ENCODE measurements at places on chromosomes 12 and 14.
A peak's percentile ranks its signal among the peaks of the same experiment; 100 is the strongest.

DNA sequence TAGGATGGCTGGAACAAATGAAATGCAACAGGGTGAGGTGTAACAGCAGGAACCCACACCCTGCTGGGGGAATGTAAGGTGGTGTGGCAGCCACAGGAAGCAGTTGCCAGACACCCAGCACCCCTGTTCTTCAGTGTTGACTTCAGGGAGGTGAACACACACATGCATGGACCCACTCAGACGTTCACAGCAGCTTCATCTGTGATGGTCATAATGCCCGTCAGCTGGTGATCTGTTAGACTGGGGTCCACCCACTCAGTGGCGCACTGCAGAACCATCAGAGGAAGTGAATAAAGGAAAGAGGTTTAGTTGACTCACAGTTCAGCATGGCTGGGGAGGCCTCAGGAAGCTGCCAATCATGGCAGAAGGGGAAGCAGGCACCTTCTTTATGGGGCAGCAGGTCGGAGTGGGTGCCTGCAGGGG is 22.7 kb upstream of the TEX22 start:
- DNase-seq, result no peak

- no peak for DNase-seq
Measured at GRCh38 chr12:51005671-51006070, 20.5 kb downstream of the SLC11A2 start.

DNA sequence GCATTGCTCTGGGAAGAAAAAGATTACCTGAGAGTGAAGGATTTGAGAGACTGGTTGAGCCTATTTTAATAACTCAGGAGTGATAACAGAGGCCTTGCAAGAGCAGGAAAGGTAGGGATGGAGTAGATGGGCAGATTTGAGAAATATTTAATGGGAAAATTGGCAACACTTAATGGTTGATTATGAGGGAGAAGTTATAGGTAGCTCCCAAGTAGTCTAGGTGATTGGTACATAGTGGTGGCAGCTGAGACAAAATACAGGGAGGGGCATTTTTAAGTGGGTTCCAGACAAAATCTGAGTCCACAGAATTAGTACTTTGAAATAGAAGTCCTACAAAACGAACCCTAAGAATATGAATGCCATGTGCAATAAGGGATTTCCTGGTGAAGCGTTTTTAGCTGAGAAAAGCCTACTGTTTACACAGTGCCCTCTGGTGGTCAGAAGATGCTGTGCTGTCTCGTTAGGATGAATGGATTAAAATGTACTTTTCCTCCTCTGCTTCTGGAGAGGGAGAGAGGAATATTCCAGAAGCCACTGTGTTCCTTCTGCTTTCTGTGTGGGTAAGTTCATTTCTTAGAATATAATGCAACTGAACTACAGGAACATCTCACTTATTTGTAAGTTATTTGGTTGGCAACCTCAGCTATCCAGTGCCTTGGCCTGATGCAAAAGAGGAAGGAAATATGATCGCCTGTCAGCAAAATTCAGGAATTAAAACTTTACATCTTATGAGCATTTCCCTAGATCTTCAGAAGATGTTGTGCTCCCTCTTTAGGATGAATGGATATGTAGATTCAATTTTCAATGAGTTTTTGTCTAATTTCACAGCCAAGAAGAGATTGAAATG is 6.5 kb downstream of the ZBTB1 start:
- DNase-seq, result peak; percentile 52

DNA sequence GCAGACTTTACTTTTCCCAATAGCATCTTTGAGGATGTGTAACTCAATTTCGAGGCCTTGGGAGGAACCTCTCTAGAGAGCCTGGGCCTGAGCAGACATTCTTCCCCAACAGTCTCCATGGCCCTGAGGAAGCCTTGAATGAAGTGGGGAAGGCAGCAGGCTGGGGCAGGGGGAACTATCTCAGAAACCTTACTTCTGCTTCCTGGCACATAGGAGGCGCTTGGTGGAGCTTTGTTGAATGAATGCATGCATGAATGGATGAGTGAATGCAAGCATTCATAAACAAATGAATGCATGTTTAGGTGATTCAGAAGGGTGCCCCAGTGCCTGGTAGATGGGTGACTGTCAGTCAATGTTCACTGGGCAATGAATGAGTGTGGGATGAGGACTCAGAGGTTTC is 58.3 kb downstream of the GALNT16 start:
- DNase-seq, result no peak

- no peak for DNase-seq
Measured at GRCh38 chr12:92486443-92487137, 216.2 kb upstream of the PLEKHG7 start.

GRCh38 chr12:80261403-80261802 is 162.1 kb downstream of the OTOGL start:
- no peak for DNase-seq

DNA sequence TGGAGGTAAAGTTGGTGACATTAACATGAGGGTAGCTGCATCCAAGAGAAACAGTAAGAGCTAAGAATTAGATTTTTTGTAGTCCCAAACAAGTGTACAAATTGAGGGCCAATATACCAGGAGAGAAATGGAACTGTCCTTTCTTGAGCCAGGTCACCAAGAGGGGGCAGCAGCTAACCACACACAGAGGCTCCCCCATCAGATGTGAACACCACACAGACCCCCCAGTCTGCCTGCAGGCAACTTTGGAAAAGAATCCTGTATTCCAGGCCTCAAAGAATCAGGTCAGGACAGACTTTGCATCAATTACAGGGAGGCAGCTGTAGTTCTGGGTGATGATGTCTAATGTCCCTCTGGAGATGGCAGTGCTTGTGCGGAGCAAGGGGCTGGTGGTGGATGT is 77.9 kb downstream of the SPTB start:
- no peak for DNase-seq

GRCh38 chr14:96126783-96127271 is 77.8 kb upstream of the BDKRB2 start:
- DNase-seq, result no peak

GRCh38 chr12:53706080-53706479 is 21.2 kb downstream of the CALCOCO1 start:
- DNase-seq, result no peak

DNA sequence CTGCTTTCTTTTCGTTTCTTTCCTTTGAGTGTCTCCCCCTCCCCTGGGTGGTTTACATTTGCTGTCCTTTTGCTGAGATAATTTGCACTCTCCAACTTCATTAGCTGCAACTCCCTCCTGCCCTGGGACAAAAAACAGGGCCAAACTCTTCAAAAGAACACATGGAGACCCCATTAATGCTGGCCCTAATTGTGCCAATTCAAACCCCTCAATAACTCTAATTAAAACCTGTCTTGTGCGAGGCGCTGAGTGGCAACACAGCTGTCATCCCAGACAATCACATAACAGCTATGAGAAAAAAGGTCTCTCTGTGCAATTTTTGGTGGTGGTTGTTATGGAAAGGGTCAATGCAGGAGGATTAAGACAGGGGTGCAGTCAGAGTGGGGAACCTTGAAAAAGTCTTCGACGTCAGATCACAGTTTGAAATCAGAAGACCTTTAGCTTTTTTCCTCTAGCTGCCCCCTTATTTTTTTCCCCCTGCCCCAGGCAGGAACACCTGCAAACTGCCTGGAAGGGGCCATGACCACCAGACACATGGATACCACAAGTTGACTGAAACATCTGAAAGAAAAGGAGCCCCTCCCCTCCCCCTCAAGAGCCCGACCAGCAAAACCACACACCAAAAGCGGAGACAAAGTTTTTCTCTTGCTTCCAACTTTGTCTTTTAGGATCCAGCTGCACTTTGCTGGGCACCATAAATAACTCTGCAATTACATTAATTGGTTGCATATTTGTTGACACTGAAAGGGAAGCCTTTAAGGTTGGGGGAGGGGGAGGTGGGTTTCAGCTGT is 26.5 kb upstream of the SMOC1 start:
- DNase-seq, result no peak

- no peak for DNase-seq
Measured at GRCh38 chr12:131090274-131091210, 136.8 kb downstream of the ADGRD1 start.

DNA sequence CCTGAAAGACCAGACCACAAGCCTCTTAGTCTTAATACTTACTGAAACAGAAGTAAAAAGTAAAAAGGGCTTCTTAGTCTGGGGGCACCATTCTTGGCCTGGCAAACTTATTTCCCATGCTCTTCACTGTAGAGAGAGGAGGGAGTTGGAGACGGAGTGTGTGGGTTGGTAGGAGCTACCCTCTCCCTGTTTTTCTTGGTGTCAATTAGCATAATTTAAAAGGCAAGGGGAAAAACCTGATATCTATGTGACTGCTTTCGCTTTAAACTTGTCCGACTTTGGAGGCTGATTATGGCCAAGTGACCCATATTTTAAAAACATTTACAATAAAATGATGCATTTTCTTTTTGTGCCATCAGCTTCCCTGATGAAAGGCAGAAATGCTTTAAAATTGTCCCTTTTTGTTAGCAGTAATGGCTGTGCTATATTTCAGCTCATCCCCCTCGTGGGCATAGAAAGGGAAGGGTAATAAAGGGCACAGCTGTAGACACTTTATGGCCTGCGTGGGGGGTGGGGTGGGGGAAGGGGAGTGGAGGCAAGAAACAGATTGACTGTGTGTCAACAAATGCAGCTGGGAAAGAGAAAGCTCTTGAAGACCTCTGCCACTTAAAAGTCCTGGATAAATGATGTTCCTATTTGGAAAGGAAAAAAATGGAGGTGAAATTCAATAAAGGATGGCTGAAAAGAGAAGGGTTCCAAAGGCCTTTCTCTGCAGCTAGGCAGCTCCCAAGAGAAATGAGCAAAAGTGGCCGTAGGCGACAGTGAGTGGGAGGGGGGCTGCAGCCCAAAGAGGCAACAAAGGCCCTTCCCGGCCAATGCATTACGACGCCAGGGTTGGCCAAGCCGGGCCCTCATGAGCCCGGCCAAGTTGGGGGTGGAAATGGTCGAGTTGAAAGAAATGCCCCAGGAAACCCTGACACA is 57.5 kb upstream of the TMEM263 start:
- DNase-seq, result no peak

DNA sequence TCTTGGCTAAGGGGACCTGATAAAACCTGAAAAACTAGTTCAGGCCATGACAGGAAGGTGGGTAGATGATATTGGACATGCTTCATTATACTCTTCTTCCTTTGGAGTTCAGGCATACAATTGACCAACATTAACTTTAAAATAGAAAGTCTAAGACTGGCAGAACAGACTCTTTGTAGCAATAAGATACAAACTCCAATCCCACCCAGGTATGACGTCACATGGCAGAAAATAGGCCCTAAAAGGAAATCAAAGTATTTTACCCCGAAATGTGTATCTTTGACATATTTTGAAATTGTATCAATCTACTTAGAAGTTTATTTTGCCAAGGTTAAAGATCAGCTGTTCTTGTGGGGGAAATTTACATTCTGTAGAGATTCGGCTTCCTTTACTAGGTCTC is 198.1 kb upstream of the LRIG3 start:
- DNase-seq, result no peak

DNA sequence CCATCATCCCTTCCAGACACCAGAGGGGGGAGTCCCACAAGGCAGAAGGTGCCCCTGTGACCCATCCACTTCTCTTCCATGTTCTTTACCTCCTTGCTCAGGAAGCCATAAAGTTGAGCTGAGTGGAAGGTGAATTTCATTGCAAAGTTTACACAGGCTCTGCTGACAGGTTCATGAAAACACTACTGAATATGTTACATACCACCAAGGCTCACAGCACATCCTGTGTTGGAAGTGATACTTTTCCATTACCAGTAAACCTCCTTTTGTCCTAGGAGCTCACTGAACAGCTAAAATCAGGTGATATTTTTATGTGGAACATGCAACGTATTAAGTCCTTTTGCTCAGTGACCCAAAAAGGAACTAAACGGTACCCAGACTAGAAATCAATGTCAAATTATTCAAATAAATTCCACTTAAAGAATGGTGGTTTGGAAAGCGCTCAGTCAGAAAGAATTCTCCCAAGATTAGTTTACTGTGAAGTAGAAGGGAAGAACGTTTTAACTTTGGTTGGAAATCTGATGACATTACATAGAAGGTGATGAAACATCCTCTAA is 196.2 kb upstream of the NUDT4 start:
- no peak for DNase-seq

GRCh38 chr12:46267575-46267824 is 1.3 kb downstream of the SLC38A1 start:
- no peak for DNase-seq

- DNase-seq, result no peak
Measured at GRCh38 chr12:48739618-48740269, 23.2 kb upstream of the CCNT1 start.

- DNase-seq, result no peak
Measured at GRCh38 chr12:1300460-1300859, 293.9 kb downstream of the FBXL14 start.

DNA sequence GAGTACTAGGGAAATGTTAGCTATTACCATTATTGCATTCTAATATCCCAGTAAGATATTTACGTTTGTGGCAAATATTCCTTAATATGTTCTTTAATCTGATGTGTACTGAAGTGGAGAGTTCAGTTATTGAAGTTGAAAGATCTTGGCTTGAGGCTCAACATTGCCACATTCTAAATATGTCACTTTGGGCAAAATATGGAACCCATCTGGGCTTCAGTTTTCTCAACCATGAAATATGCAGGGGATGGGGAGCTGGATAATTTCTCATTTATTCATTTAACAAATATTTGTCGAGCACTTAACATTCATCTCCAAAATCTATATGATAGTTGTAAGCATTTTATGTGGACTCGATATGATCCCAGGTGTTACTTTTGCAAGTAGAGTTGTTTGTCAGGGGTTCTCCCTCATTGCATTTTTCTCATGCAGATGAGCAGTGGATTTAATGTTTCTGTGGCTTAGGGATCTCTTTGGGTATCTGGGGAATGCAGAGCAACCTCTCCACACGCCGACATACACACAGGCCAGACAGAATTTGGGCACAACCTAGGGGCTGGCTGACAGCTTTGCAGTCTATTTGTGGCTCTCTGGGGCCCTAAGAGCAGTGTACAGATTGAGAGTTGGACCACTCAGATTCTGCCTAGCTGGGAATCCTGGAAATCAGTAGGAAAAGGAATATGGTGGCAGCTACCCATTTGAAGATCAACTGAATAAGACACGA is 26.6 kb upstream of the APPL2 start:
- no peak for DNase-seq

DNA sequence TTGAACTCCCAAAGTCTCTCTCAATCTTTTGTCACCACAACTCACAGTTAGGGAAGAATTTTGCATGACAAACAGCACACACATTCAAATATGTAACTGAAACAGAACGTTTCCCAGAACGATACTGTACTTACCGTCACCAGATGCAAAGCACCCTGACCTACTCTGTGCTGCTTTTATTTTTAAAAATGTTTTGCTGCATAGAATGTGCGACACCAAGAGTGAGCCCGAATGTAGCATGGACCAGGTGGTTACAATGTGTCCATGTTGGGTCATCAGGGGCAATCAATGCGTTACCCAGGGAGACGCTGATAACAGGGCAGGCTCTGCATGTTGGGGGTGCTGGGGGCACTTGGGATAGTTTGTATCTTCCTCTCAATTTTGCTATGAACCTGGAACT is 14.6 kb upstream of the EIF5 start:
- no peak for DNase-seq

DNA sequence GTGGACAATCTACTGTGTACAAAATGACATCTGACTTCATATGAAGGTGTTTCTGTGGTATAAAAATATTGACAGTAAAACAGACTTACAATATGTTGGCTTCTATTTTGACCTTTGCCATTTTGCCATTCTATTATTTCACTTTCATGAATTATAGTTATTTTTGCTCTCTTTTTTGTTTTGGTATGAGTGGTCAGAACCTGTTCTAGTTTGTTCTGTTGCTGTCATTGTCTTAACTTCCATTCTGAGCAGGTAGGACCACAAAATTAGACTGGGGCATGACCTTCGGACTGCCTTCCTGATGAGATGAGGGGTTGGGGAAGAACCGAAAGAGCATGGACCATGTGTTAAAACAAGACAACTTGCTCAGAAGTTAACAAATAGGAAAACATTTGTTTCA is 36.5 kb upstream of the IFNG-AS1 start:
- DNase-seq, result no peak
